ENCODE measurements at places on chromosomes 4 and X.
A peak's percentile ranks its signal among the peaks of the same experiment; 100 is the strongest.

GRCh38 chr4:126552321-126552720 is 1080.4 kb upstream of the INTU start:
- DNase-seq = no peak

DNA sequence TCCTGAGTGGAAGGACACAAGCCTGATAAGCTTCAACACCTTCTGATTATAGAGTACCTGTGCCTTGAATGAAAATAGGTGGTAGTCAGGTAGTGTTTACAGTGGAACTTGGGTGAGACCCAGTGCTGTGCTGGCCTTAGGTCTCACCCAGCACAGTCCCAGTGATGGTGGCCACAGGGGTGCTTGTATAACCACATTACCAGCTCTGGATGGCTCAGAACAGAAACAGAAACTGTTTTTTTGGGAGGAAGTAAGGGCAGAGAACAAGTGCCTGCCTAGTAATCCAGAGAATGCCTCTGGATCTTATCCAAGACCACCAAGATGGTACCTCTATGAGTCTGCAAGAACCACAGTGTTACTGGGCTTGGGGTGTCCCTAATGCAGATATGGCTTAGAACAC is 171.5 kb upstream of the DIPK2B start:
- no peak for DNase-seq

GRCh38 chrX:52933976-52934703 is 24.2 kb downstream of the FAM156A start:
- DNase-seq = no peak

DNA sequence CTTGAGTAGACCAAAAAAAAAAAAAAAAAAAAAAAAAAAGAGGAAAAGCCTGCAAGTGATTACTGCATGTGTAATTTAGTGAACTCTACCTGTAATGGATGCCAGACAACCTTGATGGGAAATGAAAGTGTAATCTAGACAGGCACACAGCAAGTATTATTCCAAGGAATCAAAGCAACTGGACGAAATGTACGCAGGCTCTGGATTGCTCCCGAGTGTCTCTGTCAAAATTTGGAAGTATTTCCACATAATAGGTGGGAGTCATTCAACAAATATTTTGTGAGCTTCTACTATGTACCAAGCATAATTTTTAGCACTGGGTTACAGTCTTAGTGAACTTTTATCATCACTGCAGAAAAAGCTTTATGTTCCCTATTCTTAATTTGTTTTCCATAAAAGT is 64.2 kb downstream of the LIMCH1 start:
- DNase-seq = no peak

- DNase-seq = no peak
Observed at GRCh38 chr4:80043541-80043940, 29.5 kb downstream of the ANTXR2 start.

- DNase-seq = no peak
Observed at GRCh38 chr4:168844353-168845049, 165.6 kb downstream of the CBR4 start.

- no peak for DNase-seq
Observed at GRCh38 chr4:130329036-130329435, 1233.1 kb downstream of the C4orf33 start.

- DNase-seq = peak; percentile 6
Observed at GRCh38 chrX:123648028-123648810, 84.6 kb downstream of the THOC2 start.

- no peak for DNase-seq
Observed at GRCh38 chr4:148214529-148215166, 227.6 kb downstream of the NR3C2 start.

DNA sequence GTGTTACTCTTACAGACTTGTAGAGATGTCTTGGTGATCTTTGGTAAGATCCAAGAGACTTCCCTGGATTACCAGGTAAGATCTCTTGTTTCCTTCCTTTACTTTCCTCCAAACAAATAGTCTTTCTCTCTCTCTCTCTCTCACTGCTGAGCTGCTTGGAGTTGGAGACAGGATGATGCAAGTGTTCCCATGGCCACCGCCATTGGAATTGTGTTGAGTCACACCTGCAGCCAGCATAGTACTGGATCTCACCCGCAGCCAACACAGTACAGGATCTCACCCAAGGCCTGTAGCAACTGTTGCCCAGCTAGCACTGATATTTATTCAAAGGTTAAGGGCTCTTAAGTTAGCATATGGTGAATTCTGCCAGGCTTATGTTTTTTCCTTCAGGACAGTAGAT is 1080.9 kb downstream of the FAT4 start:
- no peak for DNase-seq

- no peak for DNase-seq
Observed at GRCh38 chr4:87498446-87498900, 30.7 kb downstream of the SPARCL1 start.

DNA sequence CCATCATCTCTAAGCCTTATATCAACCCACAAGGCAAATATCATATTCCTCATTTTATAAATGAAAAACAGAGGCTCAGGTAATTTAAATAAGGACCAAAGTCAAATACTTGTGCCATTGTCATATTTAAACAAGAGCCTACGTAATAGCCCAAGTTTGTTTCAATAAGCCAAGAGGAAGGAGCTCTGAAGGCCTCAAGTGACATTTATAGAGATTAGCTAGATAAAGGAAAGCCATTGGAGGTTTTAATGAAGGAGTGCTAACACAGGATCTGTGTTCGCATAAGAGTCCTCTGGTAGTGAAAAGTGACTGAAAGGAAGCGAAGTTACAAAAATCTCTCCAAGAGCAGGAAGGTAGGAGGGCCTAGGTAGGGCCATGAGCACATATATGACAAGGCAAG is 384.9 kb upstream of the NOCT start:
- DNase-seq = no peak

- DNase-seq = no peak
Observed at GRCh38 chrX:122777766-122778165, 406.3 kb upstream of the GRIA3 start.

- DNase-seq = no peak
Observed at GRCh38 chrX:134855751-134856150, 135.0 kb upstream of the SMIM10 start.

- no peak for DNase-seq
Observed at GRCh38 chrX:128928636-128929035, 594.7 kb downstream of the SMARCA1 start.

GRCh38 chr4:158295053-158295452 is 84.8 kb downstream of the TMEM144 start:
- no peak for DNase-seq

GRCh38 chrX:65999563-66000148 is 40.2 kb downstream of the VSIG4 start:
- DNase-seq = no peak

- peak; percentile 36 for DNase-seq
Observed at GRCh38 chrX:115330498-115331168, 41.1 kb downstream of the LUZP4 start.

GRCh38 chr4:27049239-27049829 is 188.7 kb downstream of the STIM2 start:
- DNase-seq = no peak

- DNase-seq = no peak
Observed at GRCh38 chr4:6198278-6198677, 2.1 kb downstream of the JAKMIP1 start.

GRCh38 chrX:44903830-44904530 is 31.0 kb downstream of the KDM6A start:
- no peak for DNase-seq

Measured in CD4-positive, alpha-beta memory T cell (primary cell).